Smooth muscle cell of the coronary artery (primary cell): ENCODE measurements at places on chromosomes 3 and 15. TPM values are rescaled to one million over a fixed set of nuclear protein-coding genes. Genes with fewer than 3 reads are reported as not detected.

Gene ATP13A5
- total RNA-seq: not detected in 2 replicates

Gene PCOLCE2
- total RNA-seq: 60.4 and 135 TPM in 2 replicates

Gene TTLL13
- 0.12 TPM in 1 of 2 replicates, not detected in the other for total RNA-seq

Gene C15orf62
- total RNA-seq: under 0.01 TPM in 1 of 2 replicates, not detected in the other

Gene OCA2
- not detected in 2 replicates for total RNA-seq

Gene C3orf18
- total RNA-seq: 8.4 and 13.9 TPM in 2 replicates

Gene C3orf62
- 0.59 and 0.90 TPM in 2 replicates for total RNA-seq

Gene AP3B2
- under 0.01 and 1.1 TPM in 2 replicates for total RNA-seq

Gene GPR27
- total RNA-seq: 0.08 TPM in 1 of 2 replicates, not detected in the other

Gene ZNF501
- 3.8 and 5.5 TPM in 2 replicates for total RNA-seq

Gene PPP1R14D
- not detected in 2 replicates for total RNA-seq

Gene CLRN1
- total RNA-seq: not detected in 2 replicates

Gene LIPH
- under 0.01 and 0.90 TPM in 2 replicates for total RNA-seq

Gene GALNT15
- 0.23 and 17.0 TPM in 2 replicates for total RNA-seq

Gene GUCA1C
- not detected in 2 replicates for total RNA-seq

Gene ZSCAN2
- 6.0 and 10.6 TPM in 2 replicates for total RNA-seq

Gene CSTA
- 0.75 and 5.1 TPM in 2 replicates for total RNA-seq

Gene PLA2G4E
- not detected in 2 replicates for total RNA-seq

Gene CASR
- total RNA-seq: under 0.01 TPM in 1 of 2 replicates, not detected in the other

Gene FBXW12
- total RNA-seq: 0.08 TPM in 1 of 2 replicates, not detected in the other

Gene PFKFB4
- total RNA-seq: 4.3 and 17.1 TPM in 2 replicates

Gene CKMT1A
- not detected in 2 replicates for total RNA-seq

Gene TMF1
- 30.3 and 34.7 TPM in 2 replicates for total RNA-seq

Gene EPM2AIP1
- 7.3 and 11.9 TPM in 2 replicates for total RNA-seq

Gene MED12L
- 0.30 and 0.70 TPM in 2 replicates for total RNA-seq

Gene NUP210
- total RNA-seq: under 0.01 TPM in 1 of 2 replicates, not detected in the other

Gene TEX9
- total RNA-seq: 2.0 and 4.1 TPM in 2 replicates

Gene GPR160
- total RNA-seq: 0.12 and 0.15 TPM in 2 replicates

Gene CPNE9
- not detected in 2 replicates for total RNA-seq

Gene SPESP1
- total RNA-seq: 0.59 and 5.1 TPM in 2 replicates

Gene TMEM45A
- 48.6 and 56.3 TPM in 2 replicates for total RNA-seq

Gene C3orf80
- total RNA-seq: 0.59 and 0.75 TPM in 2 replicates

Gene KCNH8
- not detected in 2 replicates for total RNA-seq

Gene MLF1
- total RNA-seq: 7.1 and 8.6 TPM in 2 replicates

Gene GOLGA6L26
- total RNA-seq: not detected in 2 replicates

Gene TLR9
- total RNA-seq: under 0.01 TPM in 1 of 2 replicates, not detected in the other

Gene GOLGA6D
- not detected in 2 replicates for total RNA-seq

Gene NR2E3
- 0.08 TPM in 1 of 2 replicates, not detected in the other for total RNA-seq

Gene HRG
- not detected in 2 replicates for total RNA-seq

Gene MUC20
- total RNA-seq: 0.30 TPM in 1 of 2 replicates, not detected in the other

Gene GCHFR
- total RNA-seq: 1.5 and 2.5 TPM in 2 replicates

Gene PLS1
- total RNA-seq: under 0.01 and 2.0 TPM in 2 replicates

Gene CCR1
- total RNA-seq: 8.0 TPM in 1 of 2 replicates, not detected in the other

Gene DYNLT2B
- total RNA-seq: 8.4 and 10.4 TPM in 2 replicates

Gene TMEM41A
- total RNA-seq: 6.7 and 7.4 TPM in 2 replicates

Gene ITIH1
- 0.59 TPM in 1 of 2 replicates, not detected in the other for total RNA-seq

Gene GP5
- total RNA-seq: 0.83 TPM in 1 of 2 replicates, not detected in the other

Gene CYP1A2
- not detected in 2 replicates for total RNA-seq

Gene SERPINI2
- not detected in 2 replicates for total RNA-seq

Gene SNX4
- total RNA-seq: 27.4 and 27.6 TPM in 2 replicates

Gene STAC
- 13.0 and 17.5 TPM in 2 replicates for total RNA-seq

Gene STARD5
- total RNA-seq: 11.9 and 24.1 TPM in 2 replicates

Gene SPINK8
- not detected in 2 replicates for total RNA-seq

Gene CLPX
- 26.7 and 33.0 TPM in 2 replicates for total RNA-seq

Gene SLC15A2
- total RNA-seq: 0.15 and 1.3 TPM in 2 replicates

Gene DUOX2
- total RNA-seq: under 0.01 TPM in 1 of 2 replicates, not detected in the other
